Activated CD4-positive, CD25-positive, alpha-beta regulatory T cell treated with anti-CD3 and anti-CD28 coated beads, Interleukin-2, amount 50 U/mL, for 24 hours (primary cell): ENCODE measurements at places on chromosomes 2 and 18.
A peak's percentile ranks its signal among the peaks of the same experiment; 100 is the strongest.

GRCh38 chr18:51522821-51523220 is 325.3 kb upstream of the MEX3C start:
- ATAC-seq: no peak

- ATAC-seq: no peak
These were observed 1.2 kb downstream of the ABHD3 start for GRCh38 chr18:21703241-21703820.

DNA sequence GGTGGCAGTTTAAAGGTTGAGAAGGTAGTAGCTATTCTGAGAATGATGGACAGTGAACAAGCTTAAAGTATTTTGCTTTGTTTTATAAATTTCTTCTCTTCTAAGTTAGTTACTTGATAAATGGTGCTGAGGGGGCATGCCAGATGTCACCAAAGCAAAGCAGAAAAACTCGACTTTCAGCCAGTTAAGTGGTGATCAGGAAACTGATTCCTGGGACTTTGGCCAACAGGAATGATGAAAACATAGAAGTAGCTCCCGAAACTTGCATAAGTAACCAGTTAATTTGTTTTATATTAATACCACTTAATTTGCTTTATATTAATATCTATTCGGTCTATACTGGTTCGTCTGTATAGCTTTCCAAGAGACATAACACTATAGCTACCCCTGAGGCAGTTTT is 82.6 kb downstream of the FANCL start:
- ATAC-seq: no peak

DNA sequence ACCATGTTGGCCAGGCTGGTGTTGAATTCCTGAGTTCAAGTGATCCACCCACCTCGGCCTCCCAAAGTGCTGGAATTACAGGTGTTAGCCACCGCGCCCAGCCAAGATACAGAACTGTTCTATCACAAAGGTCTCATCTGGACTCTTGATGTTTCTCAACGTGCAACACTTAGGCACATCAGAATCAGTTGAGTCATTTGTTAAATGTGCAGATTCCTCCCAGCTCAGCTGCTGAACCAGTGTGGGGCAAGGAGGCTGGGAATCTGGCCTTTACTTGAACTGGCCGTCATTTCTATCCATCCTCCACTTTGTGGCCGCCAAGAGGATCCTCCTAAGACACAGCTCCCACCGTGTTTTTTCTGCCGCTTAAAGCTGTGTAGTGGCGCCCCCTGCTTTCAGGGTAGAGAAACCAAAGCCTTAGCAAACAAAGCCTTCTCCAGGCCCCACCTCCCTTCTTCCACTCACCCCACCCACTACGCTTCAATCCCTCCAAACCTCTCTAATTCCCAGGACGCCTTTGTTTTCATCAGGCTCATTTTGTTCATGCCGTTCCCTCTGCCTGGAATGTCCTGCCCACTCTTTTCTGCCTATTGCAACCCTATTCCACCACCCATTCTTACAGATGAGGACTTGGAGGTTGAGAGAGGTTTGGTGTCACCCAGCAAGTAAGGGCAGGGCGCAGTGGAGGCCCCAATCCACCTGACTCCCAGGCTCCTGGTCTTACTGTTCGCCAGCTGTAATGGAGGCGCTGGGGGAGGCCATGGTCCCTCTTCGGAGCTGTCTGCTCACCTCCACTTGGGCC is 776 bp upstream of the SPEG start:
- ATAC-seq: no peak

GRCh38 chr2:168465594-168465993 is 9.5 kb downstream of the CERS6 start:
- peak; percentile 28 for ATAC-seq

DNA sequence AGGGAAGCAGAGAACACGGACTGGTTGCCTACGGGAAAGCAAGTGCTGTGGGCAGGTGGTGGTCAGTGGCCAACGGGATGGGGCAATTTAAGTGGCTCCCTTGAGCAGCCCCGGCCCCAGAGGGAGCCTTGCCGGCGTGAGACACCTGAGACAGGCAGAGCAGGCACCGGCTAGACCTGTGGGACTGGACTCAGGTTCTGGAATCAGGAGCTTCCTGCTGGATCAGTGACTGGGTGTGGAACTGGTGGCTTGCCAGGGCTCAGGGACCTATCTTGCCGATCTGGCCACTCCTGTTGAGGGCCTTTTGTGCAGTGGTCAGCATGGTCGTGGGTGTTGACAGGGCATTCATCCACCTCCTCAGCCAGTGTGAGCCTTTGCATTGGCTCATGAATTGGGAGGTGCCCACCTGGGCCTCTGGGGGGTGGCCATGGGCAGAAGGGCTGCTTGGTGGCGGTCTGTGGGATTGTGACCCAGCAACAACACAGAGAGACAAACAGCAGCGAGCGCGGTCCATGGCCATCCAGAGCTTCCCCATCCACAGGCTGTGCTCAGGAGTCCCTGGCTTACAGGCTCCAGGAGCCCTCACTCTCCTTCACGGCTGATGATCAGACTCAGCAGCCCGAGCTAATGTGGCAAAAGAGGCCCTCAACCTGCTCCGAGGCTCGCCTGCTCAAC is 85.4 kb upstream of the ZNF516 start:
- no peak for ATAC-seq

DNA sequence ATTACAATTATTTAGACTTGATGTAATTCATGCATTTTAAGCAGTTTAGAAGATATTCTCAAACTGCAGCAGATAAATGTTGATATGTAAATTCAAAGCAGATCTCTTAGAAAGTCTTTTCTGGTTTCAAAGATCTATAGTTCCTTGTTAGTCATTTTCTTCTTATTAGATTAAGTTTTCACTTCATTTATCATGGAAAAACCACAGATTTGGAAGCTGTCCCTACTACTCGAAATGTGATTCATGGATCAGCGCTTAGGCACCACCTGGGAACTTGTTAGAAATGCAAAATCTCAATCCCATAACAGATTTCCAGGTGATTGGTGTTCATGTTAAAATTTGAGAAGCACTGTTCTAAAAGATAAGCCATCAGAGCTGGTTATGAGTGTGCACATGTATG is 92.8 kb upstream of the CDH2 start:
- no peak for ATAC-seq

- ATAC-seq: peak; percentile 39
These were observed 83.5 kb downstream of the DNMT3A start for GRCh38 chr2:25257931-25258846.

GRCh38 chr2:159867567-159868361 is 69.8 kb upstream of the CD302 start:
- no peak for ATAC-seq

GRCh38 chr2:132252894-132253264 is 91.1 kb upstream of the ANKRD30BL start:
- ATAC-seq: no peak

DNA sequence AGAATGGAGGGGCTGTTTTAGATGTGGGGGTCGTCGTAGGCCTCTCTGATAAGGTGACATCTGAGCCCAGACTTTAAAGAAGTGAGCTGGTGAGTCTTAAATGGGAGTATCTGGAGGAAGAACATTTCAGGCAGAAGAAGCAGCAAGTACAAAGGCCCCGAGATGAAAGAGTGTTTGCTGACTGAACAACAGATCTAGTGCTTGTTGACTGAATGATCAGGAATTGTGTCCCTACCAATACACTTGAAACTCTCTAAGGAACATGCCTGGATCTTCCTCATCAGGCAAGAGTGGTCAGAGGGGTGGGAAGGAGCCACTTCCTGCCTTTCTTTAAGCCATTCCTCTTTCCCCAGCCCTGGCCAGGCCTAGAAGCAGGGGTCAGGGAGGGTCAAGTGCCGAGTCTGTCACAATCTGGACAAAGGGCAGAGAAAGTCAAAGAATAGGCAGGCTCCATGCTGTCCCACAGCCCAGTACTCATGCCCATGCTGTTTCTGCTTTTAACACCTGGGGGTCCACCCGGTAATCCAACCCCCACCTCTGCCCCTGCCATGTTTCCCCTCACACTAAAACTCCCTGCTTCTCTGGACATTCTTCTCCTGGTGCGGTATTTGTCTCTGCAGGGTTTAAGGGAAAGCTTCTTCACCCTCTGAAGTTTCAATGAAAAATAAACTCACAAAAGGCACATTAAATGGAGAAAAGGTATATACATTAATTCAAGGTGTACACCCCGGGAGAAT is 3.0 kb upstream of the TMEM37 start:
- no peak for ATAC-seq

- no peak for ATAC-seq
These were observed 660.1 kb upstream of the RAB6C start for GRCh38 chr2:129319422-129319717.

- ATAC-seq: no peak
These were observed 428.9 kb upstream of the NETO1 start for GRCh38 chr18:73296686-73297085.

GRCh38 chr2:6072768-6073167 is 380.6 kb downstream of the SOX11 start:
- ATAC-seq: no peak

DNA sequence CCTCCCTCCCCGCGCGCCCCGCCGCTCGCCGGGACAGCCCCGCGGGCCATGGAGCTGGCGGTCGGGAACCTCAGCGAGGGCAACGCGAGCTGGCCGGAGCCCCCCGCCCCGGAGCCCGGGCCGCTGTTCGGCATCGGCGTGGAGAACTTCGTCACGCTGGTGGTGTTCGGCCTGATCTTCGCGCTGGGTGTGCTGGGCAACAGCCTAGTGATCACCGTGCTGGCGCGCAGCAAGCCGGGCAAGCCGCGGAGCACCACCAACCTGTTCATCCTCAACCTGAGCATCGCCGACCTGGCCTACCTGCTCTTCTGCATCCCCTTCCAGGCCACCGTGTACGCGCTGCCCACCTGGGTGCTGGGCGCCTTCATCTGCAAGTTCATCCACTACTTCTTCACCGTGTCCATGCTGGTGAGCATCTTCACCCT is 865 bp downstream of the GALR1 start:
- no peak for ATAC-seq

DNA sequence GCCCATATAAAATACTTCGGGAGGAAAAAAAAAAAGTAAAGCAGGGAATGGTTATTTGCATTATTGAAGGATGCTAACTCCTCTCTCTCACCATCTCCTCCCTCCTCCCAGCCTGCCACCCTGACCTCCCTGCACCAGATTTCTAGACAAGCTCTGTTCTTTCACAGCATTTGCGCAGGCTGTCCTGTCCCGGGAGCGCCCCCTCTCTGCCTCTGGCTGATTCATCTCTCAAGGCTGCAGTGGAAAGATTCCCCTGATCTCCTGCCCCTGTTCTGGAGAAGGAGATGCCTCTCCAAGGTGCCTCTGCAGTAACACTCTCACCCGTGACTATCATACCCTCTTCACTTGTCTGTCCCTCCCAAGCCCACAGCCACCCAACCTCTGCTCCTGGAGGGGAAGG is 38.5 kb downstream of the COL4A4 start:
- no peak for ATAC-seq

DNA sequence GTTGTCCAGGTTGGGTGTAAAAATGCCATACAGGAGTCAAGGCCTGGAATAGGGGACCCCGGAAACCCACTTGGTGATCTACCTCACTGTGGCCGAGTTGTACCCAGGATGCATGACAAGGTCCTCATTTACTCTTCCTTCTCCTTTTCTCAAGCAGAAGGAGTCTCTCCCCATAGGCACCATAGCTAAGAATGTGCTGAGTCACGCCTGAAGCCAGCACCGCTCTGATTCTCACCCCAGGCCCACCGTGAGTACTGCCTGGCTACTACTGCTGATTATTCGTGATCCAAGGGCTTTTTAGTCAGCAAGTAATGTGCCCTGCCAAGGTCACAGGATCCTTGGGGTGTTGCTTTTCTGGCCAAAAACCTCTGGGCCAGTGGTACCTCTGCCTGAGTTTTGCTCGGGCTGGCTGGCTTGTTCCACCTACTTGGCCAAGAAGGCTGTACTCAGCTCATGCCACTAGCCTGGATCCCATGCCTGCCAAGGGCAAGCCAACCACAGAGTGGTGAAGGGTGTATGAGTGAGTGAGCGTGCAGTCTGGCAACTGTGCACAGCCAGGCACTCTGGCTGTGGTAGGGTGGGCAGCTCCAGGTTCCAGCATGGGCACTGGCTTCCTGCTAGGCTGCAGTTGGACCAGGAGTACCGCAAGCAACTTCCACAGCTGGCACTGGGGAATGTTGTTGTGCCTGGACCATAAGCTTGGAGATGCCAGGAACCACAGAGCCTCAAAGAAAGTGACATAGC is 650.1 kb upstream of the VRK2 start:
- no peak for ATAC-seq

DNA sequence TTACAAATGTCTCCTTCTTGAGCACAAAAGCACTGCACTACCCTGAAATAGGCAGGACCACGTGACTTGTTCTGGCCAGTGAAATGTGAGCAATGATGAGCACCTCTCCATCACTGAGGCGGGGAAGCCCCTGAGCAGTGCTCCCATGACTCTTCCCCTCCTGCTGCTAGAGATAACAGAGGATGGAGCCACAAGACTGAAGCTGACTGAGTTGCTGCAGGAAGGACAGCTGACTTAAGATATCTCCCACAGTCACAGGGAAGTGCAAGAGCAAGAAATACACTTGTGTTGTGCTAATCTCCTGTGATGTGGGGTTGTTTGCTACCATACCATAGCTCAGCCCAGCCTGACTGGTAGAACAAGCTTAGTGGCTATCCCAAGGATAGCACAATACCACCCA is 38.7 kb downstream of the STK39 start:
- no peak for ATAC-seq

GRCh38 chr2:241111440-241111805 is 9.3 kb upstream of the MTERF4 start:
- ATAC-seq: peak; percentile 80

DNA sequence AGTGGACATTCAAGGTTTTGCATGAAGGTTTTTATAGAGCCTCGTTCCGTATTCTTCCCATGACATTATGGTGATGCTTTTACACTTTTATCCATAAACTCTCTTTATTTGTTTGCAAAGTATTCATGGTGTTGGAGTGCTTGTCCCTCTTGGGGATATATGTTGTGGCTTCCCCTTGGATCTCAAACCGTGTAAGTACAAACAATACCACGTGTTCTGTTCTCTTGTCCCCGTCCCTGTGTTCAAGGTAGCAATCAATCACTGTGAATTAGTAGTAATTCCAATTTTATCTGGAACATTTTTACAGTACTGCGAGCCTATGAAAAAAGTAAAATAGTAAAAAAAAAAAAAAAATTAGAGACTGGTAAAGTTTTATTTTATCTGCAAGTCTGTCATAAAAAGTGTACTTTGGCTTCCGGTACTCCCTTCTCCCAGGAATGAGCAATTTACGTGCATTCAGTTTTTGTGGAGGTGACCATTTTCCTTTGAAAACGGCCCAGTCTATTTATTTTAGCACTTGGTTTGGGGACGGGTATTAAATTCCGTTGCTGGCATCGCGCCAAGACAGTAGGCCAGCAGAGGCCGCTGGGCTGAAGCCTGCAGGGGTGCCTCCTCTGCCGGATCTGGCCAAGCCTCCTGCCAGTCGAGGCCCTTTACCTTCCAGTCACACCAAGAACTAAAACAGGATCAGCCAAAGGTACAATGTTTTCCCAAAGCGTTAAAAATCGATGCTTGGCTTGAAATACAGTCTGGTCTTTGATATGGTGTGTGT is 175.7 kb downstream of the SOCS6 start:
- ATAC-seq: no peak
